Testis (tissue), 5 donors: ENCODE measurements at places on chromosomes 5 and 9. TPM values are rescaled to one million over a fixed set of nuclear protein-coding genes. Genes with fewer than 3 reads are reported as not detected.

NUP155 gene
- total RNA-seq: 104 TPM

IL5 gene
- 2.2 TPM for total RNA-seq

EIF4E1B gene
- 0.99 TPM for total RNA-seq

ZNF189 gene
- 32.6 TPM for total RNA-seq

CCNI2 gene
- total RNA-seq: 2.7 TPM

SYK gene
- 30.8 TPM for total RNA-seq
